ENCODE measurements at places on chromosomes 16 and 17.

DNA sequence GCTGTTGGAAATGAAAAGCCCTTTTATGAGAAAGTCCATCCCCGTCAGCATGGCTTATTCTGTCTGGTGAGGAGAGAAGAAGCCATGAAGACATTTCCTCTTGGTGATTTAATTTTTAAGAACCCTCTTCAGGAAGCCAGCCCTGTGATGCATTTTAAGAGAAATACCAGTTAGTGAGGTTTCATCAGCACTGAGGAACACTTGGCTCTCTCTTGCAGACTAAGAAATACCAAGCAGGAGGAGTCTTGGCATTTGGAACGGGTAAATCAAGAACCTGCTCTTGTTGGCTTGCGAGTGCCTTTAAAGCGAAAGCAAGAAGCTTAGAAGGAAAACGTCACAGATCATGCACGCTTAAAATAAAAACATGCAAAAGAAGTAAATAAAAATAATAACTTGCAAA is 17.5 kb downstream of the RAB11FIP3 start:
- DNase-seq: no peak

- no peak for DNase-seq
Observed at GRCh38 chr16:83215406-83216001, 588.7 kb downstream of the CDH13 start.

DNA sequence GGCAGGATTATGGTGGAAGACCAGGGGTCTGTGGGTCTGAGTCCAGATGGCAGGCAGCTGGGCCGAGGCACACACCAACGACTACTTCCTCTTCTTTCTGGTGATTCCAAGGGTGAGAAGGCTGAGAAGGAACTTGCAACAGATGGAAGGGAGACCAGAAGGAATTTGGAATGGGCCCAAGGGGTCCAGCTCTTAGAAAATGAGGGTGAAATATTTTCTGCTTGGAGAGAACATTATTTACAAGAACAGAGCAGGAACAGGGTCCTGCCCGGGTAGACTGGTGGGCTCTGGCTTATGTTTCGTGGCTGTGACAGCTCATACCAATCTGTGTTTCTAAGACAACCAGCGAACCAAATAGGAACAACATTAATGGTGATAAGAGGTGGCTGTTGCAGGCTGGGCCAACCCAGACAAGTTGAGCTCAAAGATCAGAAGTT is 36.6 kb downstream of the CCDC42 start:
- no peak for DNase-seq

GRCh38 chr16:77617996-77618395 is 104.3 kb upstream of the NUDT7 start:
- no peak for DNase-seq

- no peak for DNase-seq
Observed at GRCh38 chr17:39062846-39063680, 88.4 kb downstream of the PLXDC1 start.

- no peak for DNase-seq
Observed at GRCh38 chr16:86525696-86526095, 15.4 kb downstream of the FOXF1 start.
